ENCODE measurements at places on chromosomes 11 and 22.
A peak's percentile ranks its signal among the peaks of the same experiment; 100 is the strongest.

GRCh38 chr11:126615845-126616244 lies 260.4 kb downstream of the ST3GAL4 start:
- no peak for DNase-seq

DNA sequence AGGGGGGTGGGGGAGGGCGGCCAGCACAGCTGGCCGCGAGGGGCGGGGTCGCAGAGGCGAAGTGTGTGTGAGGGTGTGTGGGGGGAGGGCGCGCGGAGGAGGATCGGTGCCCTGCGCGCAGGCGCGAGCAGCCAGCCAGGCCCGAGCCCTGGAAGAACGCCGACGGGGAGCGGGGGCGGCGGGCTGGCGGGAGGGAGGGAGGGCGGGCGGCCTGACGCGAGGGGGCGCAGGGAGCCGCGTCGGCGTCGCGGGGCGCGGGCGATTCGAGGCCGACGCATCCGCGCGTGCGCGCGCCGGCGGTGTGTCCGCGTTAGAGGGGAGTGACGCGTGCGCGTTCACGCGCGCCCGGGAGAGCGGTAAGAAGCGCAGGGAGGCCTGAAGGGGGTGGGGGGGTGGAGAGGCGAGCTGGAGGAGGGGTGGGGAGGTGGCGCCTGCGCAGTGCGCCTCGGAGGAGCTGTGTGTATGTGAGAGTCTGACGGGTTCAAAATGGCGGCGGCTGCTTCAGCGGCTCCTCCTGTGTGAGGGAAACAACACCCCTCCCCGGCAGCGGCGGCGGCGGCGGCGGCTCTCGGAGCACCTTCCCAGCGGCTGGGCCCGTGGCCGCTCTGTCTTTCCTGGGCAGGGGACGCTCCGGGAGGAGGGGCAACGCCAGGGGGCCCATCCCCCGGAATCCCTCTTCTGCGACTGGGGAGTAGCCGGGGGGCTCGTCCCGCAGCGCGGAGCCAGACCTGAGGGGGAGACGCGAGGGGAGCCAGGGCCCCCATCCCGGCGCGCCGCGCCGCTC lies at the start of gene KDM2A:
KDM2A (plus strand) TSS at position 463 of the 784 bp plus-strand sequence. CDS start 2,054 bp downstream, outside the sequence.
- peak; percentile 97 for DNase-seq

DNA sequence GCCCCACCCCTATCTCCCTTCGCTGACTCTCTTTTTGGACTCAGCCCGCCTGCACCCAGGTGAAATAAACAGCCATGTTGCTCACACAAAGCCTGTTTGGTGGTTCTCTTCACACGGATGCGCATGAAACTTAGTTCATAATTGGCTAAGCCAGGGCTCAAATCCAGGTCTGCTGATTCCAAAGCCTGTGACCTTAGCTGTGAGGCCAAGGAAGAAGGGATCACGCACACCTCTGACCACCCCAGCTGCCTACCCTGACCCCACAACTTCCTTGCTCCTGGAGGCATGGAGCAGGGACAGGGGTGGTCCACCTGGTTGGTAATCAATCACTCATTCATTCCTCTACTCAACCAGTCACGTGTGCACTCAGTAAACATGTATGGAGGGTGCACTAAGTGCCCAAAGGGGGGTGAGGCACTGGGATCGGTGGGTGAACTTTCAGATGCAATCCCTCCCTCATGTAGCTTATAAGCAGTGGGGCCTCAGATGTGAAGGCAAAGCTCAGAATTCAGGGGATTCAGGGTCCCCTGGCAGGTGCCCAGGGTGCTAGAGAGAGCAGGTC lies 10.3 kb downstream of the FXYD2 start:
- no peak for DNase-seq

- no peak for DNase-seq
These were observed 144.0 kb downstream of the SPON1 start for GRCh38 chr11:14106303-14107049.

- DNase-seq: peak; percentile 26
These were observed 915 bp downstream of the FEZ1 start for GRCh38 chr11:125494974-125495725.

DNA sequence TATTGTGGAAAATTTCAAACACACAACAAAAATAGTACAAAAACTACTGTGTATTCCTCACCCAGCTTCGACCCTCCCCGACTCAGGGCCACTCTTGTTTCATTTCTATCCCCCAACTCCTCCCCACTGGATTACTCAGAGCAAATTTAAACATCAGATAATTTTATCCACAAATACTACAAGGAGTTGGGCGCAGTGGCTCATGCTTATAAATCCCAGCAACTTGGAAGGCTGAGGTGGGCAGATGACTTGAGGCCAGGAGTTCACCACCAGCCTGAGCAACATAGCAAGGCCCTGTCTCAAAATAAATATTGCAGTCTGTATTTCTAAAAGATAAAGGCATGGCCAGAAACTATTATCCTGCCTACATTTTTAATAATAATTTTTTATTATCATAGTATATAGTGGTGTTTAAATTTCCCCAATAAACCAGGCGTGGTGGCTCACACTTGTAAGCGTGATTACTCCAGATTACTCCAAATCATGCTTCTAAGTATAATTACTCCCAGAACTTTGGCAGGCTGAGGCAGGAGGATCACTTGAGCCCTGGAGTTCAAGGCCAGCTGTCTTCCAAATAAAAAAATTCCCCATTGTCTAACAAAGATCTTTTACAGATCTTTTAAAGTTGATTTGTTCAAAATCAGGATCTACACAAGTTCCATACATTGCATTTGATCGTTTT lies 39.8 kb downstream of the LRRC32 start:
- DNase-seq: no peak

- DNase-seq: no peak
These were observed 83.3 kb upstream of the SUSD2 start for GRCh38 chr22:24097961-24098391.

- no peak for DNase-seq
These were observed 268.6 kb upstream of the SESN3 start for GRCh38 chr11:95499516-95500135.

DNA sequence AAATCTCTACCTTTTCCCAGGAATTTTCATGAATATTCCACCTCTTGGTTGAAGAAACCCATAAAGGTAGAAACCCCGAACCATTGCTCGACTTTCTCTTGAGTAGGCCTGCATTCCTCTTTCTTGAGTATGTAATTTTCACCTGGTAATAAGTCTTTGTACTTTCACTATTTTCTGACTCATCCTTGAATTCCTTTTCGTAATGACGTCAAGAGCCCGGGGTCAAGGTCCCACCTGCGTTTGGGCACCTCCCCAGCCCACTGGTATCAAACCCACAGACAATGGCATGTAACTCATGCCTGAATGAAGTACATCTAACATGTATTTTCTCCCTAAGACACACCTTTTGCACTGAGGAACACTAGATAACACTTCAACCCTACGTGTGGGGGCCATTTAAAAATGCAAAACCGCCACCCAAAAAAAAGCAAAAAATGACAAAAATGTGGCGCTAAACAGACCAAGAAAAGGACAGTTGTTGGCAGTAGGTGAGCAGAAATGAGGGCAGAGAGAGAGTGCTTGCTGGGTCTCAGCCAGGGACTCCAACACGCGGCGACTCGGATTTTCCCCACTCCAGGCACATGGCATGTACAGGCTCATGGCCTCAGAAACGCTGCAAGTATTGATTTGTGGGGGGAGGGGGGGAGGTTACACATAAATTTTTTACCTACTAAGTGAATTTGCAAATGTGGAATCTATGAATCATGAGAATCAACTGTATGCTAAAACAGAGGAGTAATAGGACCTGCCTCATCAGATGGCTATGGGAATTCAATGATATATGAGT lies 4.1 kb upstream of the C11orf24 start:
- DNase-seq: no peak

GRCh38 chr11:15499674-15500073 lies 385.0 kb downstream of the INSC start:
- DNase-seq: no peak

DNA sequence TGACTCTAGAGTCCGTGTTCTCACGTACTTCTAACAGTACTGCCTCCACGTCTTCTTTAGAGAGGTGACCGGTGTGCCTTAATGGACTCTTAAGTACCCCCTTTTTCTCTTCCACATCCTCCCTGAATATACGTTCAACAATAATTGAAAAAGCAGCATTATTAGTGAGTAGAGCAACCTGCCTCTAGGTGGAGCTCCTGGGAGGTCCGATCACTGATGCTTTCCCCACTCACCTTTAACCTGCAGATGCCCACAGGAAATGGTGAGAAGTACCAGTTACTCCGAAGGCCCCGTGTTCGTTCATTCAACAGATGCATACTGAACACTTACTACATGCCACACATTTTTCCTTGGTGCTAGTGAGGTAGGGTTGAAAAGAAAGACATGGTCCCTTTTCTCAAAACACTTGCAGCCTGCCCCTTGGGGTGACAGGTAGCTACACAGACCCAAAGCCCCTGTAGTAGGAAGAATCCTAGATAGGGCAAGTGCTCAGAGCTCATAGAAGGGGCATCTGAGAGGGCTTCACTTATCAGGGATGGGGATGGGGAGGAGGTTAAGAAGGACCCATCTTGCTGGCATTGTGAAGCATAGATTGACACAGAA lies 72.7 kb downstream of the FEZ1 start:
- peak; percentile 37 for DNase-seq

GRCh38 chr11:65491614-65492386 lies 7.0 kb upstream of the MALAT1 start:
- DNase-seq: no peak

DNA sequence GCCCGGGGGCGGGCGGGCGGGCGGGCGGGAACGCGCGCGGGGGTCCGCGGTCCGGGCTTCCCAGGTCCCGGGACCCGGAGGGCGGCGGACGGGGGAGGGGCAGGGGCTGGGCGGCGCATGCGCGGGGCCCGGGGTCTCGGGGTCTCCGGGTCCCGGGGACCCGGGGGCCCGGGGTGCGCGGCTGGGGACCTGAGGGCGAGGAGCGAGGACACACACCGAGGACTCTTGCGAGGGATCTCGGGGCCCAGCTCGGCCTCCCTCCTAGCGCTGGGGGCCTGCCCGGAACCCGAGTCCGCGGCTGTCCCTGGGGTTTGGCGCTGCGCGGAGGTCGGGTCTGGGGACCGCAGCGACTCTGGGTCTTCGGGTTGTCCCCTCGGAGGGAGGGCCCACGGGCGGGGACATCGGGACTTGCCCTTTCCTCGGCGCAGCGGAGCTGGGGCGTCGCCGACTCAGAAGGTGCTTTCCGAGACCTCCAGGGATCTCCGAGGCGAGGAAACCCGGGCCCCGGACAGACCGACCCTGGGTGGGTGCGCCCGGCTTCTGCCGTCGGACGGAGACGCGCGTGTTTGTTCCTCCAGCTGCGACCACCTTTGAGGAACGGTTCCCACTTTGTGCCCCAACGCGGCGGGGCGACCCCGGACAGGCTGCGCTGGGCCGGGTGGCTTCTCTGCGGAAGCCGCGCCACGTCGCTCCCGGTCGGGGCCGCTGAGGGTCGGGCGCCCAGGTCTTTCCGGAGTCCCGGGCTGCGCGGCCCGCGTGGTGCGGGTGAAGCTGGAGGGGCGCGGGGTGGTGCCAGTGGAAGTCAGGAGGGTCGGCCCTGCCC lies 540 bp downstream of the PPARA start:
- DNase-seq: peak; percentile 74

- no peak for DNase-seq
These were observed at the start of gene TTLL8 for GRCh38 chr22:50058061-50058905. Gene TTLL8, minus strand, starts transcription at chr22:50058298.

DNA sequence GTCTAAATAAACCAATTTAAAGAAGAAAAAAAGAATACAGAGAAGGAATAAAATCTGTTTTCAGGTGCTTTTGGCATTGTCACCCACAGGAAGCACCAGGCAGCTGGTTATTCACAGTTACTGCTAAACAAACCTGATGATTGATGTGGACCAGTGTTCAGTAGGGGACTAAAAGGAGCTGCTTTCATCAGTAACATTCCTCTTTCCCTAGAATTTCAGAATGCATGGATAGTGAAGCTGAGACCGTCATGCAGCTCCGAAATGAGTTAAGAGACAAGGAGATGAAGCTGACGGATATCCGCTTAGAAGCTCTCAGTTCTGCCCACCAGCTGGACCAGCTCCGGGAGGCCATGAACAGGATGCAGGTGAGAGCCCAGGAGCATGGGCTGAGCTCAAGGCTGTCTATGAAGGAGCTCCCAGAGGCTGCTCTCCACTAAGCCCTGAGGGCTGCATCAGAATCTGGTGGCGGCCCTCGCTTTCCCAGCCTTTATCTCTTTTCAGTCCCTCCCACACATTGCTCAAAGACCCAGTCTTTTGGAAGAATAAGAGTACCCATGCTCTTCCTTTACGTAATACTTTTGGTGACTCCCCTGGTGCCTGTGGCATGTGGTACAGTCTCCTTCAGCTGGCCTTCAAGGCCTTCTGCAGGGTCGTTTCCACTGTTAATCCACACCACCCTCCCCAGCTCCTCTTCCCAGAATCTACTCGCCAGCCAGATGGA lies 69.5 kb downstream of the DBX1 start:
- no peak for DNase-seq

- DNase-seq: no peak
These were observed 62.1 kb downstream of the PDHX start for GRCh38 chr11:34978236-34979191.

GRCh38 chr11:70001246-70001645 lies 76.9 kb upstream of the ANO1 start:
- no peak for DNase-seq

DNA sequence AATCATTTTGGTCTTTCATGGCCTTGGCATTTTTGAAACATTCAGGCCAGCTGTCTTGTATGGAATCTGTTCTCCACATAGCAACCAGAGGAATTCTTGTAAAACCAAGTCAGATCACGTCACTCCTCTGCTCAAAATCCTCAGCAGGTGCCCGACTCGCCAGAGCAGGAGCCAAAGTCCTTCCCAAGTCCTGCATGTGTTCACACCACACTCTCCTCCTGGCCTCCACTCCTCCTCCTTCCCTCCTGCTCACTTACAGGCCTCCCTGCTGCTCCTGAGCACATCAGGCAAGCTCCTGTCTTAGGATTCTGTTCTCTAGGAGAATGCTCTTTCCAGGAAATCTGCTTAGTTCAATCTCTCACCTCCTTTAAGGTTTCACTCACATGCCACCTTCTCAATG lies 6.9 kb upstream of the PSMC3 start:
- no peak for DNase-seq

- DNase-seq: no peak
These were observed 57.9 kb upstream of the NUP160 start for GRCh38 chr11:47906066-47906465.

GRCh38 chr22:29072193-29072978 lies 449 bp upstream of the KREMEN1 start:
- DNase-seq: peak; percentile 91

DNA sequence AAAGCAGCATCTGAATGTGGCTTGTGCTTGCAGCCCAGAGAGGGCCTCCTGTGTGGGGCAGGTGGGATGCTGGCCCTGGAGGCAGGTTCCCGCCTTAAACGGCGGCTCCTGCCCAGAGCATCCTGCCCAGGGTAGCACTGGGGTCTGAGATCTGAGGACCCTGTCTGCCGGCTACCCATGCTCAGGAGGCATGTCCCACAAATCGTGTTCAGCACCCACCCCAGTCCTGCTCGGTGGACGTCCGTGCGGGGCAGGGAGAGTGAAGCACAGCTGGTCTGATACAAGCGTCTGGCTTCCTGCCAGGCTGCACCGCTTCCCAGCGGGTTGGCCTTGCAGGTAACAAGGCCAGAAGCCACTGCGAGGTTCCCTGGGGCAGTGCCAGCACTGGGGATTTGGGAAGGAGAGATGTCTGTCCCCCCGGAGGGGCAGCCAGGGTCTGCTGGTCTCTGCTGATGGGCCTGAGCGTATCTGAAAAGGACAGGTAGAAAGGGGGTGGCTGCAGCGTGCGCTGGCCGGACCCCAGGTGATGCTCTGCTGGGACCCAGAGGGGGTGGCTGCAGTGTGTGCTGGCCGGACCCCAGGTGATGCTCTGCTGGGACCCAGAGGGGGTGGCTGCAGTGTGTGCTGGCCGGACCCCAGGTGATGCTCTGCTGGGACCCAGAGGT lies 3.6 kb downstream of the TRABD start:
- no peak for DNase-seq

- no peak for DNase-seq
These were observed 13.6 kb downstream of the BLID start for GRCh38 chr11:122102426-122102825.

GRCh38 chr11:62125881-62126280 lies 2.1 kb downstream of the INCENP start:
- no peak for DNase-seq

Data from GM12891 (cell line).